Esophagus squamous epithelium (tissue), 5 donors: ENCODE measurements at places on chromosomes 12 and 14.

DNA sequence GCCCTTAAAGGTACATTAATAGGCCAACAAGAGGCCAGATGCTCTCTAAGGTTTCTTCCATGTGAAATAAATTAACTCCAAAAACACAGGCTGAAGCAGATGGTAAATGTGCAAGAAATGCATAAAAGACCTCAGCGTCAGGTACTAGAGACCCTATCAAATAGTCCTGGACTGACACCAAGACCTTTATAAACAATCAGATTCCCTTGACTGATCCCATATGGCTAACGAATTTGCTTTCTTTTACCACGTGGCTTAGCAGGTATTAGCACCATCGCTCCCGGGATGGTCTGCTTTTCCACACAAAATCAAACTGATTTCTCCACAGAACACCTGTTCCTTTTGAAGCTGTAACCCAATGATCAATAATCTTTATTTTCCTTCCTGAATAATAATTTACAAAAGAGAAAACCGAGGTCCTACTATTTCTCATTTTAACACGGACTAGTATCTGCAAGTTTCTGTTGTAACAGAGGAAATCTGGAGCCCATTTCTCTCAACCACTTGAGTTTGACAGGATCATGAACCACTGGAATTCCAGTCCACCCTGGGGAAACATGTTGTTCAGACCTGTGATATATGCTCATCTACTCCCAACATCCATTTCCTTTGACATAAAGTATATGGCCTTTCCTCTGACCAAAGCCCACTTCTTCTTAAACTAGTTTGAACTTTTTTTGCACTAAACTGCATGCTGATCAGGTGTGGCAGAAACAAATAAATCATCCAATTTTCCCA lies 48.2 kb upstream of the DAAM1 start:
- DNase-seq = no peak

DNA sequence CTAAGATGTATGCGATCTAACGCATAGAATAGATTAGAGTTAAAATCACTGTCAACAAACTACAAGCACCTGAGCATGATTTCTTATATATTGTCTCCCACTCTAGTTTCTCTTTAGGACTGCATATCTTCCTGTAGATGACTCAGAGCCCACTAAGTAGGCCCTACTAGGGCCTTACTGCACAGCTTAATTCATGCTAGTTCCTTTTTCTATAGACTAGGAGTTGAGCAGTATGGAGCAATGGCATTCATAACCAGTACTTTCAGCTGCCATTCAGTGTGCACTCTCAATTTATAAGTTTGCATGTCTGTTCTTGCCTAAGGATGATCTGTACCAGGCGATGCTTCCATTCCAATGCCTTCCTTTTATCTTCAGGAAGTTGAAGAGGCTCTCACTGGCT lies 103.5 kb downstream of the METTL25 start:
- DNase-seq = no peak

GRCh38 chr12:11855983-11856374 lies 206.5 kb downstream of the ETV6 start:
- DNase-seq = no peak

- DNase-seq = no peak
Measured at GRCh38 chr12:39618701-39619100, 902 bp downstream of the ABCD2 start.

GRCh38 chr12:132428936-132429601 lies 60.9 kb upstream of the FBRSL1 start:
- DNase-seq = no peak

DNA sequence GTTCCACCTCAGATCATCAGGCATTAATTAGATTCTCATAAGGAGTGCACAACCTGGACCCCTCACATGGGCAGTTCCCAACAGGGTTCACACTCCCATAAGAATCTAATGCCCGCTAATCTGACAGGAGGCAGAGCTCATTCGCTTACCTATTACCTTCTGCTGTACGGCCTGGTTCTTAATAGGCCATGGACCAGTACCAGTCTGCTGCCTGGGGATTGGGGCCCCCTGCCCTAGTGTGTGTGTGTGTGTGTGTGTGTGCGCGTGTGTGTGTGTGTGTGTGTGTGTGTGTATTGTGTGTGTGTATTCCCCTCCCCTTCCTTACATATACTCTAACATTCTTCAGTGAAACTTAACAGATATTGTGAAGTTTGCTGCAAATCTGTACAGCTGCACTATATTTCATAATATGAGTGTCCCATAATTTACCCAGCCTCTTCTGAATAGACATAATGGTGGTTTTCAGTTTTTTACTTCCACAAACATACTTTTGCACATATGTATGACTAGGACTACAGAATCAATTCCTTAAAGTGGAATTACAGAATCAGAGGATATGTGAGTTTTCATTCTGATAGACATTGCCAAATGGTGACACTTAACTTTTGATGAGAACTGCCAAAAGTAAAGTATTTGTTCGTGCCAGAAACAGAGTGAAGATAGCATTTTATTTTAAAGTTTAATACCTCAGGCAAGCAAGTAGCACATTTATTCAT lies 205.2 kb upstream of the EEA1 start:
- no peak for DNase-seq
